Effector memory CD4-positive, alpha-beta T cell (primary cell): ENCODE measurements at places on chromosomes 3 and 15.

DNA sequence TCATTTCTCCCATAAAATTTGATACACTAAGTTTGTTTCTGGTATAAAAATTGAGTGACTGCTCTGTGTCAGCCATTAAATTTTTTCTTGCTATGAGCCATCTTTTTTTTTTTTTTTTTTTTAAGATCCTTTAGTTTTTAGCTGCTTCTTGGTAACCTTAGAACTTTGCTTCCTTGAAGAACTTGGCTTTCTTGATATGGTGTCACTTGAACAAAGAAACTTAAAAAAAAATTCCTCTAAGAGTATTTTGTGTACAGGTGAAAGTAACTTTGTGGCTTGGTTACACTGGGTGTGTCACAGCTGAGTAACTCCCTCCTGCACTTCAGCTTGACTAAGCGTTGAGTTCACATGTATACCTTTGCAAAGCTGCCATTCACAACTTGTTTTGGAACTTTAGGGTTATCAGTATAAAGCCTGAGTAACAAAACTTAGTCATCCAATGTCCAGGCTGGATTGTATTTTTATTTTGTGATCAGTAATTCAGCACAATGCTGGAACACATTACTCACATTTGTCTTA lies 6.5 kb downstream of the CHD2 start:
- H3K27me3 ChIP-seq, result no peaks in the 10 kb centered on the region
- no peak for DNase-seq
- H3K36me3 ChIP-seq, result no peaks in the 10 kb centered on the region
- H3K27ac ChIP-seq, result peak overlapping the region; percentile 97
- H3K4me3 ChIP-seq, result no peak overlapping the region

DNA sequence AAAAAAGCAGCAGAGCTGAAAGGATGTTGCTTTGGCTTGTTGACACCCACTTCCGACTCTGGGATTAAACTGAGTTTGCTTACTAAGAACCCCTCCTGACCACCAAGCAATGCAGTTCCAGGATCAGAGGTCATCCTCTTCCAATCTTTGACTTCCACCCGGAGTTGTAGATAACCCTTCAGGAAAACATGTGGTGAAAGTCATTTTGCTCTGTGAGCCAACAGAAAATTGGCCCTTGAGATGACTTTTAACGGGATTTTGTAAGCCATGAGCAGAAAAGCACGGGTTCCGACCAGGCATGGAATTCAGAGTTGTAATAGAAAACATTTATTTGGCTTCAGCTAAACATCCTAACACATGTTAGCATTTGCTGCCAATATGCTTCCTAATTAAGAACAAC lies 171.6 kb upstream of the NR2F2 start:
- H3K4me3 ChIP-seq, result no peak overlapping the region
- H3K4me1 ChIP-seq, result no peaks in the 10 kb centered on the region
- no peaks in the 10 kb centered on the region for H3K36me3 ChIP-seq

GRCh38 chr15:95975212-95975611 lies 355.3 kb upstream of the NR2F2 start:
- H3K36me3 ChIP-seq, result no peaks in the 10 kb centered on the region
- H3K27ac ChIP-seq, result no peak overlapping the region
- no peaks in the 10 kb centered on the region for H3K4me1 ChIP-seq
- no peak overlapping the region for H3K4me3 ChIP-seq
- DNase-seq, result no peak
- no peaks in the 10 kb centered on the region for H3K27me3 ChIP-seq

GRCh38 chr15:98856532-98856907 lies 151.1 kb downstream of the PGPEP1L start:
- DNase-seq, result no peak
- no peak overlapping the region for H3K4me3 ChIP-seq
- H3K27ac ChIP-seq, result no peak overlapping the region
- no peaks in the 10 kb centered on the region for H3K27me3 ChIP-seq
- H3K36me3 ChIP-seq, result no peaks in the 10 kb centered on the region

- no peak overlapping the region for H3K27ac ChIP-seq
- H3K27me3 ChIP-seq, result no peaks in the 10 kb centered on the region
- H3K4me1 ChIP-seq, result no peaks in the 10 kb centered on the region
These were observed 117.5 kb downstream of the PGPEP1L start for GRCh38 chr15:98889930-98890695.

DNA sequence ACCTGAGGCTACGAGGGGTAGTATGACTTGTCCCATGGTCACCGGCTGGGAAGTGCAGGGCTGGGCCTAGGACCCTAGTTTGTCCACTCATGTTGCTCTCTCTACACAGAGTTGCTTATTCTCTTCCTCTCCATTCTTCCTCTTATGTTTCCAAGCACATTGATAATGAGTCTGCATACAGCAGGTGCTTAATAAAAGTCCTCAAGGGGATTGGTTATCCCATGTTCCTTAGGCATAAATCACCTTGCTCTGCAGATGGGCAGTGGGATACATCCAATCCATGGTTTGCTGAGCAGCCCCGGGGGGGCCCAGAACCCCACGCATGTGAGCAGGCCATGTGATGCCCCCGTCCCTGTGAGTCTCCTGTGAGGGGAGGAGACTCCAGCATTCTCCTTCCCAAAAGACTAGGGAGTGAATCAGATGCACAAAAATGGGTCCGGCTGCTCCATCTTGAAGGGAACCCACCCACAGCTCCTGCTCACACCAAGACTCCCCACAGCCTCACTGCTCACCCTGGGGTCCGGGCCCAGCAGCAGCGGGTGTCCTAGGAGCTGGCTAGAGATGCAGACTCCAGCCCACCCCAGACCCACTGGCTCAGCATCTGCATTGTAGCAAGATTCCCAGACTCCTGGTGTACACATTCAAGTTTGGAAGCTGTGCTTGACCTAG lies 139.9 kb downstream of the NUP210 start:
- H3K27ac ChIP-seq, result no peak overlapping the region
- H3K36me3 ChIP-seq, result no peaks in the 10 kb centered on the region
- no peak for DNase-seq
- peaks cover 10% of the 10 kb centered on the region for H3K4me1 ChIP-seq
- H3K27me3 ChIP-seq, result peaks cover 35% of the 10 kb centered on the region
- H3K4me3 ChIP-seq, result no peak overlapping the region

DNA sequence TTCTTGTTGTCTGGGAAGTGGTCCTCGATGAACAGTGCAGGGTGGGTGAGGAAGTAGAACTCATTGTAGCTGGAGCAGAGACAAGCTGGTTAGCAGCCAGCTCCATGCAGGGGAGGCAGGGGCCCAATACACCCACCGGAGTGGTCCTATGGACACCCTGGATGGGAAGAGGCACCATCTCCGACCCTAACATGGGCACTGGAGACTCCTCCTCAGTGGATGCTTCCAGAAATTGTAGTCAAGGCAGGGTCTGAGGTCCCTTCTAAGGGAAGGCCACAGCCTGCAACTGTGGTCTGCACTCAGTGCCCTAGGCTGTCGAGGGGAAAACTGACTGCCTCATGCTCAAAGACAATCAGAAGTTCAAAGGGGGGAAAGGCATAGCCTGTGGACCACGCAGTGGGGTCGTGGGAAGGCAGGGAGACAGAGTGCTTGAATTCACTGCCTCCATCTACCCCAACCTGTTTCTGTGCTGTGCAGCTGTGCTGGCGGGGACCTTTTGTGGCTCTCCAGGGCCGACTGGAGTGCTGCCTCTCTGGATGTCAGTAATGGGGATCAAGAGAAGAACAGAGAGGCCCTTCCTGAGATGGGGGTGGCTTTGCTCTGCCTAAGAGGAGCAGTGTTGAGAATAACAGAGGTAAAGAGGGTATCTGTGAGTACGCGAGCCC lies 41.9 kb downstream of the KY start:
- no peak for DNase-seq
- H3K4me1 ChIP-seq, result no peaks in the 10 kb centered on the region
- H3K36me3 ChIP-seq, result no peaks in the 10 kb centered on the region
- H3K27me3 ChIP-seq, result no peaks in the 10 kb centered on the region
- no peak overlapping the region for H3K4me3 ChIP-seq

DNA sequence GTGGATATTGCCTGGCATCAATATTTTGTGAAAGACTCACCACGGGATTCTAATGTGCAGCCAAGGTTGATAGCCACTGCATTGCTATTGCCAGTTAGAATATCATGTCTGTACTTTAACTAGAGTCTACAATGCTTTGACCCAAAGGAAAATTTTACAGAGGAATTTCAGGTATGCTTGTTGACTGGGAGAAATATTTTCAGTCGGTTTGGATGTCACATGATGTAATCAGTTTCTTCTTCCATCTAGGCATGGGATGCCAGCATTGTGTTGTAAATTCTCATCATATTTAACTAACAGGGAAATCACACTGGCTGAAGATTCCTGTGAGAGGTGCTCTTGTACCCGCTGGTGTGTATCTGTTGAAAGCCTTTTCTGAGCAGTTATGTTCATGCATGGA lies 508.9 kb upstream of the ADAMTS9 start:
- no peaks in the 10 kb centered on the region for H3K27me3 ChIP-seq
- DNase-seq, result no peak
- no peak overlapping the region for H3K27ac ChIP-seq
- H3K4me1 ChIP-seq, result no peaks in the 10 kb centered on the region
- H3K36me3 ChIP-seq, result no peaks in the 10 kb centered on the region
